ENCODE measurements at places on chromosomes 7 and 10.

DNA sequence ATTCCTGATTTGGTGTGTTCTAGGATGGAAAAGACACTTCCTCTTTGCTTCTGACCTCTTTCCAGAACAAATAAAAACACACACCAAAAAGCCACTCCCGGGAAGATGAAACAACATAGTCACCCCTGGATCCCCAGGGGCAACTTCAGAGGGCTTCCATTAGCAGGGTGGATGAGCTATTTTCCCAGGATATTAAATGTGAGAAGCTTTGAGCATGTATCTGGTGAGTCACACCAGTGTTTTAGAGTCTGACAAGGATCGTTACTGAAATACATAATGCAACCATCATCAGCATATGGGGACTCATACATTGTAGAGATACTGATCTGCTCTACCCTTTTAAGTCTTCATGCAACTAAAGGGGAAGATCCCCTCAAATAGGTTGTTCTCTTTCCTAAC lies 115.5 kb upstream of the ZNF438 start:
- DNase-seq: no peak

GRCh38 chr10:127990846-127991542 lies 84.1 kb downstream of the PTPRE start:
- no peak for DNase-seq

- DNase-seq: no peak
These were observed 137.4 kb downstream of the TNS3 start for GRCh38 chr7:47444376-47445098.

GRCh38 chr7:84536271-84536870 lies 341.8 kb upstream of the SEMA3A start:
- no peak for DNase-seq

DNA sequence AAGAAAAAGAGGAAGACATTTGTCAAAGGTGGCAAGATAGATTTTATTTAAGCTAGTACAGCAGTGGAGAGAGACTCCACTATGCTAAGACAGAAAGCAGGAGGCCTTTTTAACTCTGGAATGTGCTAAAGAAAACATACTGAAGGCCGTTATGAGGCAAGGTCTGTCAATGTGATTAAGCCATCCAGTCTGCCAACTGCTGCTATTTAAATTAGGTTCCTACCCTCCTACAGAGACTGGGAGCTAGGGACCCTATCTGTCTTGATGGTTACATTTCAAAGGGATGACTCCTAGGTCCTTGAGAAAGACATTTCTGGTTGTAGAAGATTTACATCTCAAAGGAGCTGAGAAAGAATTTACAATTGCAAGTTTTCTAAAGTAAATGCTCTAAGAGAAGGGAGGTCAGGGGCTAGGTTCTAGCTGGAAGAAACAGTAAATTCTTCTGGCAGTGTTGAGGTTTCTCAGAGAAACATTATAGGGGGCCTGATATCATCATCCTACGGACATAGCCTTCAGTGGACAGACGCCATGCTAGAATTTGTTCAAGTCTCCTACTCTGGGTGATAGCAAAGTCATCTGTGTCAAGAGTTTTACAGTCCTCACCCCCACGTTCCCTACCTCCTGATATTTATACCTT lies 211.6 kb downstream of the PHF14 start:
- DNase-seq: no peak

DNA sequence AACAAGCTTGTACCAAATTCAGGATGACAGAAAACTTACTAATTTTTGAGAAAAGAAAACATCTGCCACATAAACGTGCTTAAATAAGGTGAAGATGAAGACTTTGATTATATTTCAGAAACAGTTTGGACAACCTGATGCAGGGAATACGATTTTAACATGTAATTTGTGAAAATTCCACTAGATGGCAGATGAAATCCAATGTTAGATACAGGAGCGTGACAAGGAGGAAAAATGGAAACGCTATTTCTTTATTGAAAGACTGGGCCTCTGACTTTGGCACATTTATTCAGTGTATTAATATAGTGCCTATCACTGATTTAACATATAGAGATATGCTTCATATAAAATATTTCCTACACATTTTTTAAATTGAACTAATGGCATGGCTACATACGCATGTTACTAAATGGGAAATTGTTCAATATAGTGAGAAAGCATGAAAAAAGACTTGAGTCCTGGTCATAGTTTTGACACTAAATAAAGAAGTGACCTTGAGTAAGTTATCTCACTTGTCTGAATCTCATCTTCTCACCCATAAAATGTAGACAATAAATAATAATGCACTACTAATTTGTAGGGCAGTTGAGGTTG lies 60.7 kb downstream of the CD36 start:
- DNase-seq: peak; percentile 33

DNA sequence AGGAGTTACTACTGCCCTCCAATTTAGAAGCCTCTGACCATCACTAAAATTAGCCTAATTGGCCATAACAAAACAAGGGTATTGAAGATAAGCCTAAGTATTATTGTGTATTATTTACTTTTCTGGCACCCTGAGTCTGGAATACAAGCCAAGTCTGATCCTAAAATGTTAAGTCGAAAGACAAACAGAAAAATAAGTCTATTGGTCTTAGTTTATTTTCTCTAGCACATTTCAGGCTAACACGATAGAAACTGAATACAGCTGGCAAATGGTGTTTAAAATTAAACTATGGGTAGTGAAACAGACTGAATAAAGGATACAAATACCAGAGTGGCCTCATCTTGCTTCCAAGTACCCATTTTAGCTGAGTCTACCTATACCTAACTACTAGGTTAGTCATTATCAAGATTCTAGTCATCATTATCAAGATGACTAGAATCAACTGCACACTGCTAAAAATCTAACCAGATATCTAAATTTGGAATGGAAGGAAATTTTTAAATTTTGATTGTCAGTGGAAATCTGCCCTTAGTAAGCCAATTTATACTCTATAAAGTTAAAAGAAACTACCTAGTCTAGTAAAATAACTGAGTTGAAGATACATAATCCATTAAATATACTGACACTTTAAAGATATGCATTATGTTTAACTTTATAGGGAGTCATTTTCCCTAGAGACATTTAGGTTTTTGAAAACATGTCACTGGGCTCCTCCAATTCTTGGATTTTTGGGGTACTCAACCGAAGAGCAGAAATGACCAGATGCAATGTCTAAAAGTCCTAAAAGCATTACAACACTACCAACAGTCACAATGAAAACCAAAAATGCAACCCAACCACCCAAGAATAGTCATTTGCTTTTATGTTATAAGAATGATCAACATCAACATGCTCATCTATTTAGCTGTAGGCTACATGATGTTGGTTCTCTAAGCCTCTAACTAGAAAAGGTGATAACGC lies 80.9 kb downstream of the NT5C2 start:
- DNase-seq: no peak

DNA sequence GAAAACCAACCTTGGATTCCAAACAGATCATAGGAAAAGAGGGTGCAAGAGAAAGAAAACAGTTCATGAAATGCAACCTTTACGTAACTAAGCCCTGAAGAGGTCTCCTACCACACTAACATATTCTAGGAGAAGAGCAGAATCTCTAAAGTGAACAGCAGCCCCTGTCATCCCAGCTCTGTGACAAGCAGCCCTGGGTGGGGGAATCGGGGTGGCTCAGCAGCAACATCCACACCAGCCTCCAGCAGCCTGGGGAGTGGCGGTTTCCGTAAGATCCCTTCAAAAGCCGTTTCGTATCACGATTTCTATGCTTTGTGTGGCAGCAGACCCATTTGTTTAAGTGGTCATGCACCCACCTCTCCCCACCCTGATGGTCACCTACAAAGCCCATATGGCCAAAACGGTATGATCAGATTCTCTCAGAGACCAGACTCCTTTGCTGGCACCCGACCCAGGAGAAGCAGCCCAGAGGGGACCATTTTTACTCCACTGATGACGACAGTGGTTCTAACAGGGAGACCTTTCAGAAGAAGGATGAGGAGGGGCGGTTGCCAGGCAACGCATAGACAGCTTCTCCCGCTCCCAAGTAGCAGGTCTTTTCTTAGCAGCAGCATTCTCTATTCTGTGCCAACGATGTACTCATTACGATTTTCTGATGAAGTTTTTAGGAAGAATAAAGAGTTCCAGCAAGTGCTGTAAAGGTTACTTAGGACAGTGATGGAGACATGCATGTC lies 300.6 kb downstream of the DNAJB6 start:
- DNase-seq: no peak

DNA sequence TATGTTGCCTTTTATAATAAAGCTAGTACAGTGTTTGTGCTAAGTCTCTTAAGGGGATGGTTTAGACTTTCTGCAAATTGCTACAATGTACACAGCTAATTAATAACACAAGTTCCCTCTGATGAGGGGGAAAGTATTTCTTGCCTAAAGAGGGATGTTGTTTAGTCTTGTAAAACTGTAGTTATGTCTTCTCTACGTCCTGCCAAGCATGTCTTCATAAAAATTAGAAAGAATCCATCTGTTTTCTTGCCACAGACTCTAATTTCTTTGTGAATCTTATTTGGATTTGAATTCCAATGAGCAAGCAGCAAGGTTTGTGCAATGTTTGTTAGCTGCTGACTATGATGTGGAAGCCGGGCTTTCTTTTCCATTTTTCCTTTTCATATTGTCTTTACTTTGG lies 28.2 kb downstream of the ADARB2 start:
- DNase-seq: no peak

DNA sequence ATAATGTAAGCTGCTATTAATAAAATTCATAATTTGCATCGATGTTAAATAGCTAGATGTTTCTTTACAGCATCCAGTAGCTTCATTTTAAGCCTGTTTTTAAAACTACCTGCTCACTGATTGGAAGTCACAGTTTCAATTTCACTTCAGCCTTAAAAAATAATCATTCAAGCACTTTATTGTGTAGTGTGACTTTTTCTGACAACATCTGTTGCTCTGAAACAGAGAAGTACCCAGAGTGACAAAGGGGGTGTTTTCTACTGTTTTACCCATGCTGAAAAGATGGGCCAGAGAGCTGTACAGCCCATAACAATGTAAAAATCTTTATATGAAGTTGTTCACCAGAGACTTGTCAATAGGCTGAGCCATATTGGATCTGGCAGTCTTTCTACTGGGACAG lies 437.2 kb downstream of the MDFIC start:
- DNase-seq: no peak

DNA sequence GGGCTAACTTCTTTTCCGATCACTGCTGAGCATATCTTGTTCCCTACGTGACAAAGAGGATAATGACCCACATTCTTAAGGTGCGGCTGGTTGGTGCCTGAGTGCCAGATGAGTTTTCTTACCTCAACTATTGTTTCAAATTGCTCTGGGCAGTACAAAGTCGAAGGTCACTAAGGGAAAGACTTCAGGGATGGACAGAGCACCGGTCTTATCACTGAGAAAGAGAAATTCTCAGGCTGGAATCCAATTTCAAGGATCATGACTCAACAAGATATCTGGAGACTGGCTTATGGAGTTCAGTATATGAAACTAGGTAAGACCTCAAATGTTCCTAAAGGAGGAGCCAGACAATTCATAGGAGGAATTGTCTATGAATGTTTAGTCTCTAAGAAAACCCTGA lies 780.3 kb downstream of the SUGCT start:
- no peak for DNase-seq

DNA sequence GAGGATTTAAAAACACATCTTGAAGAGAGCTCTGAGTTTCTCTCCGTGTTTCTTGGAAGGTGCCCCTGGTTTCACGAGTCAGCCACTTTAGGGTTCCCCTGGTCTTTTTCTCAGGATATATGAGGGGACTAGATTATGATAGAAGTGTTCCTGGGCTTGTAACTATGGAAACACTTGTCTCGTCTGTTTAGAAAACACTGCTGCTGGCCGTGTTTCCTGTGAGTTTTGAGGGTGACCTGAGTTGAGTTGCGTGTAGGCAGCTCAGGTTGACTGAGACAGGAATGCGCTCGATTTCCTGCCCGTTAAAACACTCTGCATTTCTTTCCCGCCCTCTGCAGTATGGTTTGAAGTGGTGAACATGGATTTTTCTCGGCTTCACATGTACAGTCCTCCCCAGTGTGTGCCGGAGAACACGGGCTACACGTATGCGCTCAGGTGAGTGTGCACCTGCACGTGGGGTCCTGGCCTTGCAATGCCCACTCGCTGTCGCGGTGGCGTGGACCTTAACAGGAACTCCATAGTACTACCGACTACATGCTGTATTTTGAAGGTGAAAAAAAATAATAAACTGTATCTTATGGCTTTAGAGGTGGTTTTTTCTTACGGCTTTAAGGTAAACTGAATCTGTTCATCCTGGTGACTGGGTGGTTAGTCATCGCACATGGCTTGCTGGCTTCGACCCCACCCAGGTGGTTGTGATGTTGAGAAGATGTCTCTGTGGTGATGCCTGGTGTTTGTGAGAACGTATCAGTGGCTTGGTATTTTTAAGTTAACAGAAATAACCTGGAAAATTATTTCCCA lies at the start of gene SUN1:
SUN1 (plus strand) TSS at position 310 of the 801 bp plus-strand sequence; CDS start at position 359, 49 bp downstream.
- DNase-seq: no peak

DNA sequence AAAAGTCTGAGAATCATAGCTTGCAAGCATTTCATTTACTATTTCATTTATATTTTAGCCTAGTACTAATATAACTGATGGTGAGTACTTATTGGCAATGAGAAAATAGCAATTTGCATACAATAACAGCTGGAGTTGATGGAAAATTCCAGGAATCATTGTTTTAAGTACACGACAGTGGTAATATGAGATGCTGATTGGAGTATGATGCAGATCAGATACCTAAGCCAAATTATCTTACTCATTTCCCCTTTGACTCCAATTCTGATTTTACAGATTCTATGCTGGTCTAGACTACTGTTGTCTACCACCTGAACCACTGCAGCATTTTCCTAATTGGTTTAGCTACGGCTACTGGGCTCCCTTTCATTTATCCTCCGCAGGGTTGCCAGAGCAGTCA lies 36.7 kb downstream of the GNG11 start:
- DNase-seq: no peak

- DNase-seq: no peak
These were observed 529.5 kb upstream of the SEMA3D start for GRCh38 chr7:85716353-85716752.

- no peak for DNase-seq
These were observed 133.9 kb downstream of the COBL start for GRCh38 chr7:51182636-51183166.

DNA sequence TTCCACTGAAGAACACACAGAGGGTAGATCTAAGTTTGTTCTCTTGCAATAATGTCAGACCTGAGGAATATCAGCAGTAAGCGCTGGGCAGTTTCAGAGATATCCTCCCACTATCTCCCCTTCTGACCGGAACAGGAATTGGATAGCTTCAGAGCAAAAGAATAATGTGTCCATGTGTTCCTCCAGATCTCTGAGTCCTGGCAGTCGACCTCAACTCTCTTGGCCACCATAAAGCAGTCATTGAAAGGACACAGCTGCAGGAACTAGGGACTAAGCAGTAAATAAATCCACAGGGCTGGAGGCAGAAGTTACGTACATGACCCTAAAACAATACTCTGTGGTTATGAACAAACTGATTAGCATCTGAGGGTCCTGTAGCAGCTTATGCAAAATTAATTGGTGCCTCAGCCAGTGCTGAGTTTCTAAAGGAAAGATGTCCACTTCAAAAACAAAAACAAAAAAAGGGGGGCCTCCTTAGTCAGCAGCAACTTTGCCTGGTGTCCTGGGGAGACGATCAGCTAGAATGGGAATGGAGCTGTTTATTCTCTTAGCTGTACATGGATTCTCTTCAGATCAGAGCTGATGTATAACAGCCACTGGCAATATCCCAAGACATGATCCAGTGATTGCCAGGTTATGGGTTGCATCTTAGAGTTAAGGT lies 6.4 kb upstream of the PRTFDC1 start:
- no peak for DNase-seq

- no peak for DNase-seq
These were observed 188.7 kb upstream of the MINDY3 start for GRCh38 chr10:16049050-16049449.

GRCh38 chr10:26000971-26001370 lies 66.9 kb downstream of the MYO3A start:
- DNase-seq: no peak

GRCh38 chr10:4804465-4804864 lies 21.5 kb upstream of the AKR1E2 start:
- DNase-seq: no peak

Measured in NCI-H2107 (cell line).